ENCODE measurements at places on chromosomes 6 and 20.
A peak's percentile ranks its signal among the peaks of the same experiment; 100 is the strongest.

DNA sequence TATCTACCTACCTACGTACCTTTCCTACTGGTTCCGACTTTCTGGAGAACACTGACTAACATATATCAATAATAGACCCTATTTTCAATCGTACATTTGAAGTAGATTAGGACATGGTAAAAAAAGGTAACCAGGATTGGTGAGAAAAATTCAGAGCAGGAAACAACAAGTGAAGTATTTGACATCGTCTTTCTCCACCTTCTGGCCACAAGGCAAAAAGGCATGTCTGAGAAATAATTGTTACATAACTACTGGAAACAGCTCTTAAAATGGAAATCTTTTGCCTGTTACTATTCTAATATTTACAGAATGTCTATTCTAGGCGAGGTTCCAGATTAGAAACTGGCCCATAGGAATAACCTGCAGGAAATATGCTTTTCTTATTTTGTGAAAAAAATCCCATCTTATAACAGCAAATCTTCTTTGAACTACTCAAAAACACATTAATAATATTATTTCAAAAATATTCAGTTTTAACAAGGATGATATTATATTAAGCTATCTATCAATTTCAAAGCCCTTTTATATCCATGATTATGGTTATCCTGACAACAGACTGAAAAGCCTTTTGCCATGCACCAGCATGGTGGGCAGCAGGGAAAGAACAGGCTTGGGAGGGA is 80.8 kb downstream of the RCAN2 start:
- peak; percentile 29 for DNase-seq

DNA sequence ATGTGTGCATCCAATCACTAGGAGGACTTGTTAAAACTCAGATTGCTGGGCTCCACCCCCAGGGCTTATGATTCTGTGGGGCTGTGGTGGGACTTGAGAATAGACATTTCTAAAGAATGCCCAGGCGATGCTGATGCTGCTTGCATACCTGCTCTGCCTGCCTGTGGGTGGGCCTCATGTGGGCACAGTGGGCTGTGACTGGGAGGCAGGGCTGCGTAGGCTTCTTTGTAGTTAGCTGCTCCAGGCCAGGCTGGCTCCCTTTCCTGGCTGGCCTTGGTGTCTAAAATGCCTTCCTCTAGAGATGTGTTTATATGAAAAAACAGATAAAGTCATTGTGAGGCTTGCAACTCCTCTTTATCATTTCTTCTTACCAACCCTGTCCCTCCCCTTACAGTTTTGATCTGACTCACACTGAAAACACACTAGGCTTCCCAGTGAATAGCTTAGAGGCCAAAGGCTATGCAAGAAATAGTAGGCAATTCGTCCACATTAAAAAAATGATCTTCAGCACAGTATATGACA is 495.5 kb upstream of the MAP3K7 start:
- no peak for DNase-seq

DNA sequence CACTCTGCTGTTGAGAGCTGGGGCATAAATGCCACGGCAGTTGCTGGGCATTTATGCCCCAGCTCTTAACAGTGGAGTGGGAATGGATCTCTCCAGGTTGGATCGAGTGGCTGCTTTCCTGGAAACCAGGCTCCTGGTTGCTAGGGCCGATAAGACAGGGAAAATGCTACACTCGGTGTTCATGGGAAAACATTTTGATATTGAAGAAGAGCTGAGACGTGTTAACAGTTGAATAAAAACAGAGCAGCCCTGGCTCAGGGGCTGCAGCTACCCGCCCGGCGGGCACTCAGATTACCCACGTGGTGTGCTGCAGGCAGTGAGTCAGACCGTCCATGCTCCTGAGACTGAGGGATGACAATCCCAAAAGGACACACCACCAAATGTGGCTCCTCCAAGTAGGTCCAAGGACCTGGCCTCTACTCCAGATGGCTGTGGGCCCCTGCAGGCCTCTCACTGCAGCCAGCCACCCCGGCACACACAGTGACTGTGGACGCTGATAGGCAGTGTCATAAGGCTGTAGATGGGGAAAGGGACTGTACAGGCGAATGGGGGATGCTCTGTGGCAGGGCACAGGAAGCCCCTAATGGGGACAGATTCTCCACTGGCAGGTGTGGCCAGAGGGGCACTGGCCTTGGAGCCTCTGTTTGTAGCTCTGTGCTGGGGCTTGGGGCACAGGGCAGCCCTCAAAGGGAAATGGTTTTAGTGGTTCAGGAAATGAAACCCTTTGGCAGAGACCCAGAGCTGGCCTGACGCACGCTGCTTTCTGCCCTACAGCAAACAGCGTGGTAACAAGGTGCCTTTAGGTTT is 237.8 kb downstream of the LY86 start:
- DNase-seq = no peak

GRCh38 chr20:44166008-44166407 is 21.0 kb downstream of the JPH2 start:
- DNase-seq = no peak

- no peak for DNase-seq
Observed at GRCh38 chr6:115945306-115945705, 115.4 kb downstream of the FRK start.

GRCh38 chr20:3786126-3786484 is 435 bp downstream of the CENPB start:
- DNase-seq = no peak

DNA sequence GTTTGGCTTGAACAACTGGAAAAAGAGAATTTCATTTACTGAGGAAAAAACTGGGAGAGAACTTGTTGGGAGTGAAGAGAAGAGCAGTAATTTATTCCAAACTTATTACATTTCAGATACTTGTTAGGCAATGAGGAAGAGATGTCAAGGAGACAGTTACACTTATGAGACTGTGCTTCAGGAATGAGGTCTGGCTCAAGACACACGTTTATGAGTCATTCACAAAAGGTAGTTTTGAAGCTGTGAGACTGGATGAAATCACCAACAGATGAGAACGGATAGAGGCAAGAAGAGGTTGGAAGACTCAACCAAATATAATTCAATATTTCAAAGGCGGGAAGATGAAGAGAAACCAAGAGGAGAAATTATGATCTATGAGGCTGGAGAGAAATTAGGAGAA is 70.6 kb upstream of the DEFB112 start:
- no peak for DNase-seq

DNA sequence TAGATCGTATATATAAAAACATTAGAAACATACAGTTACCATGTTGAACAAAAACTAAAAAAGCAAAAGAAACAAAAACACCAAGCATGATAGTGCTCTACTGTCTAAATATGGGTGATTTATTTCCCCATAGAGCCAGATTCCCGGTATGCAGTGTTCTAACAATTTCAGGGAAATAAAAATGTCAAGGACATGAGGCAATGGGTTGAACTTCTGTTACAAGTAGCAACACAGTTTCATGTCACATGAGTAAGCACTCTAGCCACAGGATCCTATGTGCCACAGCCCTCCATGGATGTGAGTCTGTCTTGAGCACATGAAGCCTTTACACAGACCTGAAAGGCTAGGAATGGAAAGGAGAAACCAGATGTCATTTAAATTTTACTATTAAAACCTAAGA is 96.0 kb downstream of the MAP3K5 start:
- no peak for DNase-seq

DNA sequence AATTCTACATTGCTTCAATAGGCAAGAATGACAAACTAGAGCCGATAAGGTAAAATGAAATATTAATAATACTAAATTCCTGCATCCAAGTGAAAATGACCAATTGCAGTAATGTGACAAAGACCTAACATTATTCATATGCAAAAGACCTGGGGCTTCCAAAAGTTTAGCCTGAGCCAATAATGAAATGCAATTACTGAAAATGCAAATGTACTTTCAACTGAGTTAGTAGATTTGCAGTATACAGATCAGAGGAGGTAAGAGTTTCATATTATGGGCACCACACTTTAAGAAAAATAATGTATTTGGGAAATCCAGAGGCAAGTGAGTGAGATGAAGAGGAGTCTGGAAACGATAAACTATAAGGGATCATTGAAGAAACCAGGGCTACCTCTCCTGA is 193.7 kb upstream of the GMDS start:
- DNase-seq = no peak
